ENCODE measurements at places on chromosomes 4 and X.

GRCh38 chrX:71253253-71254091, 468 bp downstream of the ZMYM3 start:
- DNase-seq: no peak

DNA sequence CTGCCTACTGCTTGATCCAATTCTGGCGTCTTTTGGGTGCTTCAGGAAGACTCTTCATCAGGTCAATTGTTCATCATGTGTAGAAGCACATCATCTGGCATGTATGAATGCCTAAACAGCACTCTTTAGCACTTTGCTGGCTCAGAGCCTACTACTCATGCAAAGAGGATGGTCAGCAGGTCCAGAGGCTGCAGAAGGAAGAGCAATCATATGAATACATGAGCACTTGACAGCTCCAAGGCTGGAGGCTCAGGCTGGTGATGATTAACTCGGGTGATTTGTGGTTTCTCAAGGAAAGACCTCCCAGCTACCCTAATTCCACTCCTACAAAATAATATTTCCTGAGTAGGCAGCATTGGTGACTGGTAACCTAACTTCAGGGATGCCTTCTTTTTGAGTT, 103.8 kb upstream of the CXCL13 start:
- DNase-seq: no peak

- no peak for DNase-seq
Observed at GRCh38 chrX:106612393-106612763, 600 bp downstream of the RADX start.

DNA sequence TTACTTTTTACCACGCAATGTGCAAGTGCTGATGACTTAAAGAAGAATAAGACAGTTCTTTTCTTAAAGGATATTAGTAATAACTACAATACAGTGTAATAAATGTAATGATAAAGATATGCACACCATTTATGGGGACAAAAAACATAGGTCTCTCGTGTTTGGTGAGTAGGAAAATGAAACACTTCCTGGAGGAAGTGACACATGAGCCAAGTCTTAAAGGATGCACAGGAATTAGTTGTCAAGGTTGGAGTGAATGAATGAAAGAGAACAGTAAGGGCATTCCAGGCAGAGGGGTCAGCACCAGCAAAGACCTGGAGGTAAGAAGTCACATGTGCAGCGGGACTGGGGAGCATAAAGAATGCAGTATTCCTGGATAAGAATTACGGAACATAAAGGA, 112.7 kb downstream of the SH3RF1 start:
- no peak for DNase-seq

DNA sequence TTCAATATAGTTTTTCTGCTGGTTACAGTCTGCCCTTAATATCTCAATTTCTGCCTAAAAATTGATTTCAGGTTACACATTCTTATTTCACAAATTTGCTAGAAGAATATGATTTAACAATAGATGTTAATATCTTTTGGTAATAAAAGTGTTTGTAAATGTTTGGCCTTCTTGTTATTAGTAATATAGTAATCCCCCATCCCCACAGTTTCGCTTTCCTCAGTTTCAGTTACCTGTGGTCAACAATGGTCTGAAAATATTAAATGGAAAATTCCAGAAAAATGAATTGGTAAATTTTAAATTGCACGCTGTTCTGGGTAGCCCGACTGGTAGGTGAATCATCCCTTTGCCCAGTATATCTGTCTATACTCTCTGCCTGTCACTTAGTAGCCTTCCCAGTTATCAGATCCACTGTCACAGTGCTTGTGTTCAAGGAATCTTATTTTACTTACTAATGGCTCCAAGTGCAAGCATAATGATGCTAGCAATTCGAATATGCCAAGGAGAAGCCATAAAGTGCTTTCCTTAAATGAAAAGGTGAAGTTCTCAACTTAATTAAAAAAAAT, 3.5 kb upstream of the BMP2K start:
- no peak for DNase-seq

GRCh38 chr4:175834312-175834672, 22.2 kb upstream of the GPM6A start:
- DNase-seq: no peak

- no peak for DNase-seq
Observed at GRCh38 chr4:121822047-121822446, 1.6 kb downstream of the CCNA2 start.

DNA sequence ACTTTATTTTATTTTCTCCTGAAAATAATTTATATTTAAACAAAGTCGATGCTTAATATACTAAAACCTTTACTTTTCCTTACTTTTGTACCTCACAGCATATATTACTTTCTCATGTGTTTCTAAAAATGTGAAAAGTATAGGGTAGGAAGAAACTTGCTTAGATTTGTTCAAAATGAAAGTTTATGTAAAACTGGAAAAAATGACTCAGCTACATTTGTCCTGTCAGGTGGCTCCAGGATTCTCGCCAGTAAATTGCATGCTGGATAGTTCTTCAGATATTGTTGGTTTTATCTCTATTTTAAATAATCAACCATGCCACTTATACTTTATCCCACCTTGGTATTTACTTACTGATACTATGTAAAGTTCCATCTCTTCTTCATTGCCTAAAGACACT, 159.2 kb upstream of the NDST4 start:
- DNase-seq: no peak

- no peak for DNase-seq
Observed at GRCh38 chrX:13863324-13863723, 46.4 kb upstream of the GPM6B start.

- DNase-seq: no peak
Observed at GRCh38 chrX:115333446-115333845, 43.9 kb downstream of the LUZP4 start.

- no peak for DNase-seq
Observed at GRCh38 chr4:650461-650860, 23.6 kb downstream of the ATP5ME start.

- DNase-seq: no peak
Observed at GRCh38 chrX:112779139-112779538, 61.5 kb downstream of the AMOT start.

DNA sequence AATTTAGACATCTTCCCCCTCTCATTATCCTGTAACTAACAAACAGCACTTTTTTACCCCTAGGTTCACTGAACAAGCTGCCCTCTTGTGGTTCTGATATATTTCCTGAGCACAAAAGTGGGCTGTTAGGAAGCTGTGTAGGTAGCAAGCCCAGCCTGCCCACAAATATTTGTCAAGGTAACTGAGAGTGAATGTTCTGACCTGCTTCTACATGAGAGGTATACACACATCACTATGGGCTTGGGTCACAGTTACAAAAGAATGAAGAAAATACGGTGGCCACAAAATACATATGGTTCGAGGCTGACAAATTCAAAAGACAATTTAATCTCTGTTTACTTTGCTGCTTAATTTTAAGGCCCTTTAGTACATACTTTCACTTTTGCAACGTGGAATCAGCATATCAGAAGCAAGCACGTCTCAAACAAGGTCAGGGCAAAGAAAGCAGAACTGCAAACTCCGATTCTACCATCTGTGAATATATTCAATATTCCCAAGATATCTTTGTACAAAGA, 78.7 kb downstream of the RBM47 start:
- no peak for DNase-seq

DNA sequence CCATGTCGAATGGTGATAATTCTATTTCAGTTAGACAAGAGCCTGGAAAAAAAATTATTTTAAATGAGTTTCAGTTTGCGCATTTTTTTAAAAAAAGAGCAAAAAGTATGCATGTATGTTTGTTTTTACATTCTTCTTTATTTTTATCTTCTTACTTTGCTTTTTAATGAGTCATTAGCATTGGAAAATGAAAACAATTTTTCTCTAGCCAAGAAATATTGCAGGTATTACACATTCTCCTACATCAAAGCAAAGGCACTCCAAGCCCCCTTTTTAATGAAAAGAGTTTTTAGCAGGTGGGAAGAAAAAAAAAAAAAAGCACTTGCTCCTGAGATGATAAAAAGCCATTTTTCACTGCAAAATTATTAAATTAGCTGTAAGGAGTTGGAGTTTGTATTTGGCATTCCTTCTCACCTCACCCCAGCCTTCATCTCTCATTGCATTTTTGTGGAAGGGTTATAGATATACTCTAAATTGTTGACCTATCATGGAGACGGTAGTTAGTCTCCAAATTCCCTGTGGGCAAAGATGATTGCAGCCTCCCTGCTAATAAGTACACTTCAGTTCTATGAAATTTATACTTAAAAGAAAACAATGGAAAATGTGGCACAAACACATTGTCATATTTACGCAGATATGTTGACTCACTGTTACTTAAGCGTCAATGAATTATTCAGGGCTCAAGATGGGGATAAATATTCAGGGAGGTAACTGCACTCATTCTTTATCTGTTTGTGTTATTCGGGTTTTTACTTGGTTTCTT, 43.8 kb downstream of the PALLD start:
- no peak for DNase-seq

GRCh38 chr4:150363721-150364688, 217.9 kb upstream of the MAB21L2 start:
- no peak for DNase-seq

DNA sequence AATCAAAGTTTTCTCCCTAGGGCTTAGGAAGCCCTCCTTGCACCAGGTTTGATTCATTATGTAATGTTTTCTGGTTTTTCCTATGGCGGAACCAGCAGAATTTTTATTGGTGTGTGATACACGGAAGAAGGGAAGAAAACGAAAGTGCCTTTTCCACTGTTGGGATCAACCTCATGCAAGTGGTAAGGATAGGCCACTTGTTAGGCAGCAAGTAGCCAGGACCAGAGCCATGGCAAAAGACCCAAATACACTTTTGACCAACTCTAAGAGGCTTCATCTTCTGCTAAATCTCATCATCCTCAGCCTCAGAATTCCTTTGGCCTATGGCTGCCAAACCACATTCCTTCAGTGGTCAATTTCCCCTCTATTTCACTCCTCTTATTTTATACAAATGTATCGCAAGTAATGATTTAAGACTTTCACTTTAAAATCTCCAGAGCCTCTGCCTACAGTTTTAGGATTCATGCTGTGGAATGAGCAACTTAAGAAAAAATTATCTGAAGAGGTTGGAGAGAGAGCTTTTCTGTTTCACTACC, 21.2 kb downstream of the PPAT start:
- DNase-seq: no peak

- DNase-seq: no peak
Observed at GRCh38 chr4:45063696-45064095, 337.3 kb upstream of the GNPDA2 start.

- DNase-seq: no peak
Observed at GRCh38 chrX:112120721-112121120, 38.1 kb upstream of the TRPC5 start.

DNA sequence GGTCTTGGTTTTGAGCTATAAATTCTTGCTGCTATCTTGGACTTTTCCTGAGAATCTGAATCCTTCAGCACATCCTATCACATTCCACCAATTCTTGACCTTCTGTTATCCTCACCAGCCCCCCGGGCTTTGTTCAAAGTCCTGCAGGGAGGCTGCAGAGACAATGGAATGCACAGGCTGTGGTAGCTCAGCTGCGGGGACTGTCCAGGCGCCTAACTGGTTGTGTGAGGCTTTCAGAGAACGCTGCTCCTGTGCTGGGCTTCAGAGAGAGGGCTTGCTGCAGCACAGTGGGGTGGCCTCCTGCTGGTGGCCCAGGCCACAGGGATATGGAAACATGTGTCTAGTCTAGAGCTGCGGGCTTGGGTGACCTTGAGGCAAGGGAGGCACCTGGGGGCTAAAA, 196.3 kb upstream of the GATB start:
- DNase-seq: no peak

- no peak for DNase-seq
Observed at GRCh38 chr4:23775694-23776093, 114.2 kb downstream of the PPARGC1A start.

- DNase-seq: no peak
Observed at GRCh38 chrX:147072747-147073146, 258.2 kb upstream of the CXorf51A start.

GRCh38 chrX:65502618-65503017, 32.0 kb downstream of the LAS1L start:
- DNase-seq: no peak

- no peak for DNase-seq
Observed at GRCh38 chr4:54090804-54091623, 8.9 kb upstream of the GSX2 start.

GRCh38 chr4:176357359-176358082, 37.8 kb downstream of the SPCS3 start:
- no peak for DNase-seq

GRCh38 chr4:170705907-170706306, 616.2 kb upstream of the AADAT start:
- DNase-seq: no peak

DNA sequence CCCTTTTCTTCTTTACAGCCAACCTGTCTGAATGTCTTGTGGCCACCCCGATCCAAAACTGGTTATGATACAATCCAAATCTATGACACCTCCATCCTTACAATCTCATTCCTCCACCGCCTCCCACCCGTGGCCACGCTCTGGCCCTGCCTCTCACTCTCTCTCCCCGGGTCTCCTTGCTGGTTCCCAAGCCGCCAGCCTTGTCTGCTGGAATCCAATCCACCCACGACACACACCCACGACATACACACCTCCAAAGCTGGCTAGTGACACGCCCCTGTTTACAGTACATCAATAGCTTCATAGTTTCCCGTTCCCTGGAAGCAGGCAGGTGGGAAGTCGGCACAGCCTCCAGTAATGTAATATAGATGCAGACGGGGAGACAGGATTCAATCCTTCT, 99.0 kb downstream of the WFS1 start:
- no peak for DNase-seq

GRCh38 chrX:39029221-39029620, 228.0 kb downstream of the MID1IP1 start:
- no peak for DNase-seq

- no peak for DNase-seq
Observed at GRCh38 chrX:37825215-37825842, 22.0 kb downstream of the DYNLT3 start.

DNA sequence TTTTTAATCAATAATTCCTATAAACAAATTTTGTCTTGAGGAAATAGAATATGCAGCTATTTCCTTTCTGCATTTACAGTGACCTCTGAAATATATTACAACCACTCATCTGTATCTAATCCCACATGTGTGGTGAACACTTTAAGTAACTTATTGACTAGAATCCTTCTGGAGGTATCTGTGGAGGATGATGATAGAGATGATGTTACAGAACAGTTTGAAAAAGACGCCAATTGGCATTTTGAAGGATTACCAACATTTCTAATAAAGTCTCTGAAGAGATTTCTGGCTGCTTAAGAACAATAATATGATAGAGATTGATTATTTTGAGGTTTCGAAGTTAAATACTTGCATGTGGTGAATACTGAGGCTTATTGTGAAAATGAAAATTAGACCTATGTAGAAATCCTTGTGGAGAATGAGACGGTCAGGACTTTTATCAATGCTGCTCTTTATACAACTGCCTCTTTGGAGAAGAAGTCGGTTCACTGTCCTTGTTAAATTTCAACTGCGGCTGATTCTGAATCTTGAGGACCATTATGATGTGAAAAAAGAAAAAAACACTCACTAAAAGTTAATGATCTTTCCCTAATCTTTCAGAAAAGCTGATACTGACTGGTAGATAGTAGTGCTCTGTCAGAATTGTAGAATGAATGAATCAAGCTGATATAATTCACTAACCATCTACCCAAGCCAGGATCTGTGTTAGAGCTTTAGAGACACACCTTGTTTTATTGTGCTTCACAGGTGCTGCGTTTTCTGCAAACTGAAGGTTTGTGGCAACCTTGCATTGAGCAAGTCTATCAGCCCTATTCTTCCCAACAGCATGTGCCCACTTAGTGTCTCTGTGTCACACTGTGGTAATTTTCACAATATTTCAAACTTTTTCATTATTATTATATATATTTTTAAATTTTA, 204.7 kb downstream of the SPRY1 start:
- DNase-seq: no peak

All from cortex of kidney (tissue), 1 donor.